ENCODE measurements at places on chromosomes 5 and 9.

GRCh38 chr9:36914212-36914577, 119.9 kb downstream of the PAX5 start:
- no peak for DNase-seq

GRCh38 chr5:96528826-96529474, 95.9 kb upstream of the PCSK1 start:
- no peak for DNase-seq

GRCh38 chr9:133939845-133940244, 52.3 kb downstream of the VAV2 start:
- no peak for DNase-seq

DNA sequence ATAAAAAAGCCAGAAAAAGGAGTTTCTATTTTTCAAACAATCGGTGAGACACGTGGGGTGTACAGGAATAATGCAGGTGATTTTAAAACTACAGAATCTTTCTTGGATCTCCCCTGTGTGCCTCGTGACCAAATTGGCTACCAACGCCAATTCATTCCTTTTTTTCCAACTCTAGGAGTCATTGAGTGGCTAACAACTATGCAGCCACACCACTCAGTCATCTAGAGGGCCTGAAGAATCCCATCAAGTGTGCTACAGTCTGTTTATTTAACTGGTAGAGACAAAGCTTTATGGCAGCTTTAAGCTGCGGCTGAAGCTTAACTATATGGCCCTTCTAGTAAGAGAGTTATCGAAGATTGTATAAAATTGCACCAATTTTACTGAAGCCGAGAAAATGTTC, 113.1 kb upstream of the NIPBL start:
- no peak for DNase-seq

GRCh38 chr5:44884036-44884435, 75.3 kb downstream of the MRPS30 start:
- no peak for DNase-seq

DNA sequence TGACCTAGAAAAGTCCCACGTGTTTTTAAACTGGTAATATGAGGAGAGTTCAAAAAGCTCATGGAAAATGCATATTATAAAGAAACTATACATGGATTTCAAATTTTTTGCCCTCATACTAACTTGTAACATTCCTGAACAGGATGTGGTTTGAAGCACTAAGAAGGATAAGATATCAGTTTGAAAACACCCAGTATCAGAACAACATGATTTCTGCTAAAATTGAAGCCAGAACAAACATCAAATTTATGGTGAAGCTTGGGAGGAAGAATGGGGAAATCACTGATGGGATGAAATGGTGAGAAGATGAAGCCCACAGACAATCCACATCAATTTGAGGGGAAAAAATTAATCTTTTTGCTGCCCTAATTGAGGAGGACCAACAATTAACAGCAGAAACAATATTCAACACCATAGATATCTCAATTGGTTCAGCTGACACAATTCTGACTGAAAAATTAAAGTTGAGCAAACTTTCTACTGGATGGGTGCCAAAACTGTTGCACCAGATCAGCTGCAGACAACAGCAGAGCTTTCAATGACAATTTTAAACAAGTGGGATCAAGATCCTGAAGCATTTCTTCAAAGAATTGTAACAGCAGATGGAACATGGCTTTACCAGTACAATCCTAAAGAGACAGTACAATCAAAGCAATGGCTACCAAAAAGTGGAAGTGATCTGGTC, 113.2 kb upstream of the SNX2 start:
- DNase-seq: no peak

DNA sequence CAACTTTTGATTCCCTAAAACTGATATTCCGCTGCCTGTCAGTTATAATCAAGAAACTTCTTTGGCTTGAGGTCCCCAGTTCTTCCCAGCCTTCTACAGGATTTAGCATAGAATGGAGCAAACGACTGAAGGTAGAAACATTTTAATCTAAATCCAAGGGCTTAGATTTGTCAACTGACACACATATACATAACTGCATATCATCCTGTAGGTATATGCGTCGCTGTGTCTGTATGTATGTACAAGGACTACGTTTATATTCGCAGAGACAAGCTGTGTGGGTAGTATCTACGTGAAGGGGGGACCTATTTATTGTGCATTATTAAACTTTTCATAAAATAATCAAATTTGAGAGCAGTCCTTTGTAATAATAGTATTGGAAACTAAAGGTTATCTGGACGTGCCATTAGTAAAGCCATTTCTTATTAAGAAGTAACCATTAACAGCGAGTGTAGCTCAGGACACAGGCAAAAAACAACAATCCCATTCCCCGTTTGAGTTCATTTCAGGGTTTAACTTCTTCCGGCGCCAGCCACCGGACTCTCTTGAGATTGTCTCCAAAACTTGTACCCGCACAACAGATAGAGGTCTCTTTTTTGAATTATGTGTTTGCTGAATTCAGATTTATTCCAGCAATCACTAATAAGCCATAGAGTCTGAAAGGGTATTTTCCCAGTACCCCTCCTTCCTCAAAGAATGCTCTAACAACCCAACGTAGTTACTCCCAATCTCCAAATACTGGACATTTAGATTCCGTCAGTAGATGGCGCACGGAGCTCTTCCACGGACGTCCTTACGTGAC, 2.1 kb upstream of the MLLT3 start:
- no peak for DNase-seq

GRCh38 chr5:178461004-178461730, 129.0 kb downstream of the COL23A1 start:
- peak; percentile 50 for DNase-seq

DNA sequence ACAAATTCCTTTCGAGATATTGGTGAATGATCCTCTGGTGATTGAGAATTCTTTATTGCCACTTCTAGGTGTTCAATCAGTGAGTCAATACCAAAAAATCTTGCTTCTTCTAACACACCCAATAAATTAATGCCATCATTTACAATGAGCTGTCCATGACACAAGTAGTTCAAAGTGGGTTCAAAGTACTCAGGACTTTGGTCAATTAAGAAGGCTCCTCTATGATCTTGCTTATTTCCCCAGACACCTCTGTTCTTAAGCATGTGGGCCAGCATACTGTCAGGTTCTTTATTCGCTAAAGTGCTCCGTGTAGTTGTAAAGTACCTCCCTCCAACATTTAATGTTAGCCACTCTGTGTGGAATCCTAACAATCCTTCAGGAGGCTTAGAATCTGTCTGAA, 127.1 kb downstream of the WDR70 start:
- no peak for DNase-seq

DNA sequence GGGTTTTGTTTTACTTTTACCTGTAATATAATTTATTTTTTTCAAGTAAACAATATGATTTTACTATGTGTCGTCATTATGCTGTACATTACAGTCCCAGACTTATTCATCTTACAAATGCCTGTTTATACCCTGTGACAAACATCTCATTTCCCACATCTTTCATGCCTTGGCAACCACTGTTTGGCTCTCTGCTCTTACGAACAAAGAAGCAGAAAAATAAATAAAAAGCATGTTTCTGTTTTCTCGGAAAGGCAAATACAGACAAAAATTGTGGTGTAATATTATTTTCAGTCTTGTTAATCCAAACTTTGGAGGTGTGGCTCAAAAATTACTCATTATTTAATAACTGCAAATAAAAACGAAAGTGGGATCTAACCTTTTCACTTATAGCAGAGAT, 393.0 kb downstream of the CDH12 start:
- DNase-seq: no peak

DNA sequence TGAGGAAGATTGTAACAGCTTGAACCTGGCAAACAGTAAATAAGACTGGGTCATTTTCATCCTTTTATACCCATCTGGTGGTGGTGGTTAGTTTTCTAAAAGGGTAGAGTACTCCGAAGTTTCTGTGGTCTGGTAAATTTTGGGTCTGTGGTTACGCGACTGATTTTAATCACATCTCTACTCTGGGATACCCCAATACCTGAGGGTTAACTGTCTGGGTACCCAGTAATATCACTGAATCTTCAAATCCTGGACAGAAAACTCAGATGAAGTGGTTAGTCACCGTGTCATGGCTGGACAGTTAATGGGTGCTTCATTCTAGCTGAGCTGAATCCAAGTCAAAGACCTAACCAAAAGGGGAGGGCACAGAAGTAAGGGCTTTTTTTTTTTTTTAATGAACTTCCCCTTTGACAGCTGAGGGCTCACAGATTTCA, 474.2 kb downstream of the GADD45G start:
- DNase-seq: no peak

DNA sequence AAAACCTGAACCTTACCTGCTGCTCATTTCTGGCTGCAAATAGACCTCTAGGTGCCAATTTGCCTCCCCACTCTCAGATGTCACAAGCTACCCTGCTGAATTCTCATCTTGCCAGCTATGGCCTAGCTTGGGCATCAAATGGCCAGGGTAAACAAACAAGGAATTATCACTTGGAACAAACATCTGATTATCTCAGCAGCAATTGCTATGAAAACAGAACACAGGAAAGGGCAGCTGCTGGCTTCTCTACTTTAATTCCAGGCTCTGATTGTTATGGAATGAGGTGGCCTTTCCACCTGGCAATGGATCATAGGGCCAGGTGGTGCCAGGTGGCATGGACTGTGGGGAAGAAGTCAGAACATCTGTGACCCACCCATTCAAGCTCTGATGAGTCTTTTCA, 505.1 kb downstream of the TLR4 start:
- DNase-seq: no peak

DNA sequence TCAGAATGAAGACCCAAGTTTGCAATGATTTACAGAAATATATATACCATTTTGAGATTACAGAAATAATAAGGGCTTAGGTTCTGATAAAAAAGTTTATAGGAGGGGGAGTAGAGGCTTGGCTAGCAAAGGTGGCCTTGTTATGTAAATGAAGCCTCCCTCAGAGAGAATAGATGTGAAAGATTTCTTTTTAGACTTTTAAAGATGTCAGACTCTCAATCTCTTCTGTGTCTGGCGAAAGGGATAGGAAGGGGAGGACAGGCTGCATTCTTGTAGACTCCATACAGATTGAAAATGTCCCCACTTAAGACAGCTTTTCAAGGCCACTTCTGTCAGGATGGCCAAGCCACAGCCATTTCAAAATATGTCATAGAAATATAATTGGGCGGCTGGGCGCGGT, 63.1 kb upstream of the CLINT1 start:
- DNase-seq: no peak

- DNase-seq: no peak
Measured at GRCh38 chr9:12723409-12724028, 30.3 kb downstream of the TYRP1 start.

DNA sequence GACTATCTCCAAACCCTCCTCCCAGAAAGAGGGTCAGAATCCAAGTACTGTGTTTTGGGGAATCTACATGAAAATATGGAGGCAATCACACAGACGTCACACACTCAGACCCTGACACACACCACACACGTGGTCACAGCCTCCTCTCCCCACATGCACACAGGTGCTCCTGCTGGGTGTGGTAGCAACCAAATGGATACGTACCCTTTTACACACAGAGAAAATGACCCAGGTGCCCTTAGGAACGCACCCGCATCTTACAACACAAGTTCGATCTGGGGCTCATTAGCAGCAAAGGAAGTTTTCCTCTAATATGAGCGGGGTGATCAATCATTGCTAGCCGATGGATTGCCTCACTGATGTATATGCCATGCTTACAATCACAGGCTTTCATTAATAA, 480.2 kb upstream of the KLF4 start:
- DNase-seq: no peak

All from stimulated activated CD4-positive, alpha-beta T cell treated with anti-CD3 and anti-CD28 coated beads, TNF-alpha, amount 100 ng/mL, for 24 hours (primary cell).